ENCODE measurements at places on chromosomes 13 and 19. TPM values are rescaled to one million over a fixed set of nuclear protein-coding genes. Genes with fewer than 3 reads are reported as not detected.
A peak's percentile ranks its signal among the peaks of the same experiment; 100 is the strongest.

GRCh38 chr13:42816538-42816937, 35.2 kb downstream of the FAM216B start:
- H3K27ac ChIP-seq = no peak overlapping the region
- no peak for DNase-seq
- no peaks in the 10 kb centered on the region for H3K27me3 ChIP-seq
- H3K36me3 ChIP-seq = no peaks in the 10 kb centered on the region
- H3K4me1 ChIP-seq = no peaks in the 10 kb centered on the region

DNA sequence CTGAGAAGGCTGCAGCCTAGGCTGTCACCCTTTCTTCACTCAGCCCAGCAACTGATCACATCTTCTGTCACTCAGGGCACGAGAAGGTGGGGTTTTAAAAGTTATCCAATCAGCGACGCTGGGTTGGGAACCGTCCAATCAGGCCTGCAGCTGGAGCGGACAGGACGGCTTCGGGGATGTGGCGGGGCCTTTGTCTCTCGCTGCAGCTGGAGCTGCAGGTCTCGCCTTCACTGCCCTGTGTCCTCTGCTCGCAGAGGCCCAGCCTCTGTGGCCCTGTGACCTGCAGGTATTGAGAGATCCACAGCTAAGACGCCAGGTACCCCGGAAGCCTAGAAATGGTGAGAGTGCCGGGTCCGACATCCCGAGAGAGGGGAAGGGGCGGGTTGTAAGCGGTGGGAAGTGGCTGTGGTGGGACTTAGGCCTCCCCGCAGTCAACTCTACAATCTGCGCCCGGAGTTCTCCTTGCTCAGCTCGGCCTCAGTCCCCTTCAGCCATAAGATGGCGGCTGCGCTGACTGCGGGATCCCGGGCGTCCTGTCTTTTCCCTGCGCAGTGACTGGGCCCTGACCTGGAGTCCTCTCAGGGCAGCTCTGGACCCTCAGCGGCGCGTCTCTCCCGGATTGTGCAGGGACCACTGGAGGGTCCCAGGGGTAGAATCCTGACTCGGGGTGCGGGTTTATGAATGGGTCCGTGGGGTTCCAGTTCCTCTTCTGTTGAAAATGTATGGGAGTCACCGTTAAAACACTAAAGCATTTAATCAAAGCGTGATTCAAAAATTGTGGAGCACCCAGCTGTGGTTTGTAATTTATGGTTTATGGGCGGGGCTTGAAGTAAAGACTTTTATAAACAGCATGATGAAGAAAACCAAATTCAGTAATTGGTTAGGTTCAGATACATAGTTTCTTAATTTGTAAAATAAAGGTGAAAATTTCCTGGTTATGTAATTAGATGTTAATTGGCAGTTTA, at the start of gene ZNF714:
ZNF714 (plus strand) TSS at position 193 of the 965 bp plus-strand sequence. CDS start 16,066 bp downstream, outside the sequence.
- H3K36me3 ChIP-seq = no peaks in the 10 kb centered on the region
- H3K4me1 ChIP-seq = peaks cover 13% of the 10 kb centered on the region
- peak; percentile 86 for DNase-seq
- H3K27me3 ChIP-seq = no peaks in the 10 kb centered on the region

- peaks cover 7% of the 10 kb centered on the region for H3K27me3 ChIP-seq
- no peaks in the 10 kb centered on the region for H3K4me1 ChIP-seq
- no peaks in the 10 kb centered on the region for H3K36me3 ChIP-seq
- H3K4me3 ChIP-seq = no peak overlapping the region
Observed at GRCh38 chr19:13610039-13610691, 103.9 kb upstream of the CACNA1A start.

GRCh38 chr19:54154603-54155345, 4.7 kb downstream of the LENG1 start:
- H3K4me3 ChIP-seq = no peak overlapping the region
- peaks cover 78% of the 10 kb centered on the region for H3K36me3 ChIP-seq
- DNase-seq = no peak
- no peaks in the 10 kb centered on the region for H3K27me3 ChIP-seq
- no peak overlapping the region for H3K27ac ChIP-seq

DNA sequence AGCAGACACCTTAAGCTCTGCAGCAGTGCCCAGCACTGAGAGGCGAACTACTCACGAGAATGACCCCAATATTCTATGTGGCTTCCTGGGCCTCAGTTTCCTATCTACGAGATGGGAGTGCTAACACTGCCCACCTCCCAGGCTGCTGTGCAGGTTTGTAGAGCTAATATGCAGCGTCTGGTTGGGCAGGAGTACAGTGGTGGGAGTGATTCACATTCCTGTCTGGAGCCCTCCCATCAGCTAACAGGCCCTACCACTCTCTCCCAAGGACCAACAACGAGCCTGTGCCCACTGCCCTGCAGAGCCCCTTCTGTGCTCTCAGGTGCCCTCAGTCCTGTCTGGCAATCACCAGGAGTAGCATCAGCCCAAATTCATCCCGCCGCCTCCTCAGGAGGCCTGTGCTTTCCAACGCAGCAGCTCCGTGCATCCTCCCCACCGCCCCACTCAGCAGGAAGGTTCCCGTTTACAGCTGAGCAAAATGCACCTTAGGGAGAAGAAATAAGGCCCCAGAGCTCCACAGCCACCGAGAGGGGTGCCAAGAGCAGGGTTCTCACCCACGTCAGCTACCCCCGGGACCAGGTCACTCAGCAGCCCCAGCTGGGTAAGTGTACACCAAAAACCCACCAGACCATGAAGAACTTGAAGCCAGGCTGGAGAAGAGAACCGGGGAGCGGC, 6.6 kb downstream of the AKT2 start:
- peaks cover 84% of the 10 kb centered on the region for H3K4me1 ChIP-seq
- no peaks in the 10 kb centered on the region for H3K27me3 ChIP-seq
- H3K4me3 ChIP-seq = peak overlapping the region; percentile 33
- no peak for DNase-seq
- peak overlapping the region; percentile 78 for H3K27ac ChIP-seq

DNA sequence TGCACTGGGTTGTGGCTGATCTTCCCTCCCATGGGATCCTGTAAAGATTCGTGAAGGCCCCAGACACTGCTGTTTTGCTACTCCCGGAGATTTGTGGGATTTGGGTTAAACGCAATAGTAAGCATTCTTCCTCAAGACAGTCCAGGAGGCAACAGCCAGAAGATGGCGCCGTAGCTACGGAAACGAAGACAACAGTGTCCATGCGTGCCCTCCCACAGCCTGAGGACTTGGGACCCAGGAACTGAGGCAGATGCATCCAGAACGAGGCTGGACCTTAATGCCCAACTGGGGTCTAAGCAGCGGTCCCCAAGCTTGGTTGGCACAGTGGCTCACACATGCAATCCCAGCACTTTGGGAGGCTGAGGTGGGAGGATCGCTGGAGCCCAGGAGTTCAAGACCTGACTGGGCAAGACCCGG, 57.6 kb upstream of the ZNF507 start:
- H3K36me3 ChIP-seq = no peaks in the 10 kb centered on the region
- peak; percentile 75 for DNase-seq
- peaks cover 4% of the 10 kb centered on the region for H3K27me3 ChIP-seq
- peaks cover 4% of the 10 kb centered on the region for H3K4me1 ChIP-seq
- H3K4me3 ChIP-seq = no peak overlapping the region
- no peak overlapping the region for H3K27ac ChIP-seq

DNA sequence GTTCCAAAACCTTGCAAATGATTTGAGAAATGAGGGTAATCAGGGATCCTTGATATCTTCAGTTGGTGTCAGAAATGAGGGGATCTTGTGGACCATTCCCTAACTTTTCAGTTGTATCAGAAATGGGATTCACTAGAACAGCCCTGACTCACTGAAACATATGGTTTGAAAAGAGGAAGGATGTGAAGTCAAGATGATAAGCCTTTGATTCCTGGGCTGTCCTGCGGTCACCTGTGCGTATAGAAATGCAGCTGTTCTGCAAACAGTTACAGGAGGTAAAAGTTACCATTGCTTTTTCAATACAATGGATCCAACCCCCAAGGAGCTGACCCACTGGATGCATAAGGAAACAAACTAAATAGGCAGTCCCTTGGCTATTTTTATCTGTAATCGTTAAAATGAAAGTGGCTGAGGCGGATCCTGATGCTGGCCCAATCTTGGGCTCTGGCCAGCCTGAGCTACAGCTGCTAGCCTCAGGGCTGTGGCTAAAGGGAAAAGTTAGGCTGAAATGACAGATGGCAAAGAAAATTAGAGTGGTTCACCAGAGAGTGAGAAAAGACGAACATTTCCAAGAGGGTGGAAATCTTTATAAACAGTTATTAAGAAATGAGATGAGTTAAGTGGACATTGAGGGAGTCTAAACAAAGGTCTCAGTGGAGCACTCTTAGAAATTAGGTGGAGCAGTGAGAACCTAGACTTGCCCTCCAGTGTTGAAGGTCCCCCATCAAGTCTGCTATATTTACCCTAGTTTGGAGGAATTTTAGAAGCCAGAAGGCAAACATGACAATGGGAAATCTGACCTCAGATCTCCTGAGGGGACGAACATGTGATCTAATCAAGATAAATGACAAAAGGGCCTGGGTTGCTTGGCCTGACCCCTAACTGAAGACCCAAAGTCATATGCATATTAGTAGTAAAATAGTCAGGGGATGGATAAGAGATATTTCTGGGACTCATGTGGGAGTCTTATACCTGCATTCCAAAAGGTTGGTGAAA, 7.6 kb downstream of the SIGLECL1 start:
- no peak for DNase-seq
- peaks cover 7% of the 10 kb centered on the region for H3K27me3 ChIP-seq
- H3K4me1 ChIP-seq = no peaks in the 10 kb centered on the region
- no peaks in the 10 kb centered on the region for H3K36me3 ChIP-seq

DNA sequence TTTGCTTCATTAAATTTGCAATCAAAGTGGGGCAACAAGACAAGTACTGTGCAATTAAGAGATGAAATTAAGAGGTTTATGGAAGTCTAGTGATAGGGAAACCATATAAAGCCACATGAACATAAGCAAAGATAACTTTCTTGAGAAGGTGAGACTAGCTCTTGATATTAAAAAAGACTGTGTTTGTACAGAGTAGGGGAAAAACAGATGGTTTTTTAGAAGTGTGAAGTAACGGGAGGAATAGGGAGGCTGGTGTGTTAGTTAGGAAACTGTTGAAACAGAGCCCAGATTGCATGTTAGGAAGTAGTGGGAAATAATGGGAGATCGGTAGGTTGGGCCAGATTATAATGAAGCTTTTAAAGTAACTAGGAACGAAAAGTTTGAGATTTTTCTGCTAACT, 149.8 kb upstream of the FREM2 start:
- H3K4me1 ChIP-seq = no peaks in the 10 kb centered on the region
- no peak for DNase-seq
- H3K27ac ChIP-seq = no peak overlapping the region
- no peaks in the 10 kb centered on the region for H3K27me3 ChIP-seq

GRCh38 chr13:86567119-86567518, 767.9 kb upstream of the SLITRK6 start:
- DNase-seq = no peak
- H3K36me3 ChIP-seq = no peaks in the 10 kb centered on the region
- no peak overlapping the region for H3K4me3 ChIP-seq
- no peaks in the 10 kb centered on the region for H3K4me1 ChIP-seq

- no peak overlapping the region for H3K4me3 ChIP-seq
- no peaks in the 10 kb centered on the region for H3K36me3 ChIP-seq
- H3K27ac ChIP-seq = no peak overlapping the region
- DNase-seq = no peak
Observed at GRCh38 chr19:17787274-17787913, 7.5 kb upstream of the B3GNT3 start.

DNA sequence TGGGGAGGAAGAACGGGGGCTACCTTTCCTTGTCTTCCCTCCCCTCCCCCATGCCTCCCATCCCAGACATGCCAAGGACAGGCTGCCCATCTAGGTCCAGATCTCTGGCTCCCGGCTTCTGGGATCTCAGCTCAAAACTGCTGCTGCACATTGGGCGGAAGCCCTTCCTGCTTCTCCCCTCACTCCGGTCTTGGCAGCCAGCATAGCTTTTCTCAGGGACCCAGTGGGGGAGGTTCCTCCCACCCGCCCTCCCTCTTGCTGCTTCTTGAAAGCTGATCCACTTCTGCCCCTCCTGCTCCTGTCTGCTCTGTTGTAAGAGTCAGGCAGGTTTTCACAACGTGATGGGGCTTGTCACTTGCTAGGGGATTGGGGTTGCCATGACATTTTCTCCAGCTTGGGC, 21.7 kb upstream of the RNF17 start:
- no peak for DNase-seq
- peaks cover 11% of the 10 kb centered on the region for H3K4me1 ChIP-seq
- peaks cover 50% of the 10 kb centered on the region for H3K27me3 ChIP-seq
- H3K4me3 ChIP-seq = no peak overlapping the region
- no peak overlapping the region for H3K27ac ChIP-seq

DNA sequence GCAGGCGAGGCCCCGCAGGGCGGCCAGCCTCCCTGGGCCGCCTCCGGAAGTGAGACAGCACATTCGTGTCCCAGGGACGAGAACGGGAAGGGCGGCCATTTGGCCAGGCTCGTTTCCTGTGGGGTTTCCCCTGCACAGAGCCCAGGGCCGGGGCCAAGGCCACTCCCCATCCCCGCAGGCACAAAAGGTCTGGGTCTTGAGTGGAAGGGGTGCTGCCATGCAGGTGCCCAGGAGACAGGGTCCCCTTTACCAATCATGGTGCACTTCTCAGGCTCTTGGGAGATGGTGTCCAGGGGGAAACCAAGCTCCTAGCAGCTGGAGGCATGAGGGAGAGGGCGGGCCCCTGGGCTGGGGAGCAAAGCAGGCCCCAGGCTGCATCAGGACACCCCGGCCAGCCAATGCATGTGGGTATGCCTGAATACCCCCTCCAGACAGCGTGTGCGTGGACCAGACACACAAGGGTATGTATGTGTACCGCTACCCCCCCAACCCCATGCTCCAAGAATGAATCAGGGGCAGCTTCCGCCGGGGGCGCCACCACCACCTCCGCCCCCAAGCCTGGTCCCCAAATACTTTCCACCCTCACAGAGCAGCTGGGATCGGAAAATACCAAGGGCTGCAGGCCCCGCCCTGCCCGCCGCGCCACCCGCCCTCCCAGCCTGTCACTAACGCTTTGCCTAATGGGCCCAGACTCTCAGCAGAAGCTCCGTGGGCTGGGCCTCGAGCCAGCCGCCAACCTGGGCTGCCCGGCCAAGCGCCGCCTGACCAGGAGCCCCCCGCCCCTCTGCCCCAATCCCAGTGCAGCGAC, 37.6 kb upstream of the NANOS3 start:
- no peaks in the 10 kb centered on the region for H3K27me3 ChIP-seq
- peaks cover 75% of the 10 kb centered on the region for H3K4me1 ChIP-seq
- H3K27ac ChIP-seq = peak overlapping the region; percentile 100
- H3K4me3 ChIP-seq = peak overlapping the region; percentile 98
- H3K36me3 ChIP-seq = peaks cover 24% of the 10 kb centered on the region
- peak; percentile 96 for DNase-seq

DNA sequence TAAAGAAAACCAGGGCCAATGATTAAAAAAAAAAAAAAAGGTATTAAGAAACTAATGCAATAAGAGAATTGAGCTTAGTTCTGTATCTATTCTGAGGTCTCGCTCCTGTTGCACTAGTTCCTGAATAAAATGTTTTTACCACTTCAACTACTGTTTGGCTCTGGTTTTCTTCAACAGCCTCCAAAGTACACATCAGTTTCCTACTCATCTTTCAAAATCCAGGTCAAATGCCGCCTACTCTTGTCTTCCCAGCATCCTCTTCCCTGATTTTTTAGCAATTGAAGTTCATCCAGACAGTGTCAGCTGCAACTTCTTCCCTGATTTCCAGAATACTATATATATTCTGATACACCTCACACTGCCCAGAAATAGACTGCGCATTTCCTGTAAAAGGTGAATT, 1.4 kb upstream of the RCBTB1 start:
- no peak overlapping the region for H3K27ac ChIP-seq
- H3K27me3 ChIP-seq = no peaks in the 10 kb centered on the region
- H3K36me3 ChIP-seq = no peaks in the 10 kb centered on the region
- peaks cover 27% of the 10 kb centered on the region for H3K4me1 ChIP-seq

TRAPPC2B gene
- total RNA-seq = 20.7 TPM

ZNF317 gene
- total RNA-seq = 18.9 TPM

CYP2F1 gene
- total RNA-seq = not detected

SULT2A1 gene
- not detected for total RNA-seq

KLF16 gene
- 18.6 TPM for total RNA-seq

RETN gene
- not detected for total RNA-seq

UBE2S gene
- 17.0 TPM for total RNA-seq

CADM4 gene
- total RNA-seq = 16.4 TPM

MAB21L1 gene
- total RNA-seq = 2.2 TPM

Measured in suprapubic skin (tissue), 4 donors.